ENCODE measurements at places on chromosomes 3 and 15.

GRCh38 chr3:62600033-62600432 is 226.7 kb upstream of the FEZF2 start:
- DNase-seq = no peak

DNA sequence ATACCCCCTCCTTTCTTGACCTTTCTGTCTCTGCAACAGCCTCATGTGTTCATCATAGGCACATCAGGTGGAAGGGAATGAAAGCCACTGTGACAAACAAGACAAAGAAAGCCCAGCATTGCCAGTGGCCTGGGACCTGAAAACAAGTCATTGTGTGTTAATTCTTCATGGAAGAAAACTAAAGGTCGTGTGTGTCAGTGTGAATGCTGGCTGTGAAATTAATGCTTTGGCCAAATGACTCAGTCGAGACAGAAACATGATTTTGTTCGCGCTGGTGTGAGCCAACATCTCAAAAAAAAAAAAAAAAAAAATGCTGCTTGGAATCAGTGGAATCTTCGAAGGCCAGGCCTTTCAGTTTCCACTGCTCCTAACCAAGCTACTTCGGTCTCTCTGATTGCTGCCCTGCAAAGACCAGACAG is 386.5 kb upstream of the PROK2 start:
- no peak for DNase-seq

GRCh38 chr15:33830351-33830750 is 137.9 kb upstream of the CHRM5 start:
- DNase-seq = no peak

DNA sequence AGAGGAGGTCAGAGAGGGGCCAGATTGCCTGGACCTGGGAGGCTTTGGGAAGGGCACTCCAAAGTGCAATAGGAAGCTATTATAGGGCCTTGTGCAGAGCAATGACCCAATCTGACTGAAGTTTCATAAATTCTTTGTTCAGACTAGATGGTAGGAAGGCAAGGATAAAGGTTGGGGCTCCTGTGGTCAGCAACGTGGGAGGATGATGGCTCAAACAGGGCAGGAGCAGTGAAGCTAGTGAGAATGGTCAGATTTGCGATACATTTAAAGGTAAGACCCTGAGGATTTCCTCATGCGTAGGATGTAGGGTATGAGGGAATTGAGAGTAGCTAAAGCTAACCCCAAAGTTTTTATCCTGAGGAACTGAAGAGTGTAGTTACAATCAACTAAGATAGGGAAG is 139.0 kb downstream of the USP13 start:
- no peak for DNase-seq

GRCh38 chr15:77350792-77351191 is 69.1 kb downstream of the PEAK1 start:
- DNase-seq = no peak

GRCh38 chr3:153023896-153024295 is 138.1 kb upstream of the RAP2B start:
- DNase-seq = no peak

GRCh38 chr3:140247775-140248174 is 312.8 kb downstream of the CLSTN2 start:
- DNase-seq = no peak

DNA sequence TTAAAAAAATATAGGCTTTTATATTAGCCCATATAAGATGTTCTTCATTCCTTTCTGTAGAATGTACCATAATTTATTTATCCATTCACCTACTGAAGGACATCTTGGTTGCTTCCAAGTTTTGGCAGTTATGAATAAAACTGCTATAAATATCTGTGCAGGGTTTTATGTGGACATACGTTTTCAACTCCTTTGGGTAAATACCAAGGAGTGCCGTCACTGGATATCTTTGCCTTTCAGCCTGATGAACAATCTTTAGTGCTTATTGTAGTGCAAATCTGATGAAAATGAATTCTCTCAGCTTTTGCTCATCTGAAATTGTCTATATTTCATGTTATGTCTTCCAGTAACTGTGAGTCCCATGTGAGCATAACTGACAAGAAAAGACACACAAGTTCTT is 26.6 kb upstream of the BLM start:
- no peak for DNase-seq

DNA sequence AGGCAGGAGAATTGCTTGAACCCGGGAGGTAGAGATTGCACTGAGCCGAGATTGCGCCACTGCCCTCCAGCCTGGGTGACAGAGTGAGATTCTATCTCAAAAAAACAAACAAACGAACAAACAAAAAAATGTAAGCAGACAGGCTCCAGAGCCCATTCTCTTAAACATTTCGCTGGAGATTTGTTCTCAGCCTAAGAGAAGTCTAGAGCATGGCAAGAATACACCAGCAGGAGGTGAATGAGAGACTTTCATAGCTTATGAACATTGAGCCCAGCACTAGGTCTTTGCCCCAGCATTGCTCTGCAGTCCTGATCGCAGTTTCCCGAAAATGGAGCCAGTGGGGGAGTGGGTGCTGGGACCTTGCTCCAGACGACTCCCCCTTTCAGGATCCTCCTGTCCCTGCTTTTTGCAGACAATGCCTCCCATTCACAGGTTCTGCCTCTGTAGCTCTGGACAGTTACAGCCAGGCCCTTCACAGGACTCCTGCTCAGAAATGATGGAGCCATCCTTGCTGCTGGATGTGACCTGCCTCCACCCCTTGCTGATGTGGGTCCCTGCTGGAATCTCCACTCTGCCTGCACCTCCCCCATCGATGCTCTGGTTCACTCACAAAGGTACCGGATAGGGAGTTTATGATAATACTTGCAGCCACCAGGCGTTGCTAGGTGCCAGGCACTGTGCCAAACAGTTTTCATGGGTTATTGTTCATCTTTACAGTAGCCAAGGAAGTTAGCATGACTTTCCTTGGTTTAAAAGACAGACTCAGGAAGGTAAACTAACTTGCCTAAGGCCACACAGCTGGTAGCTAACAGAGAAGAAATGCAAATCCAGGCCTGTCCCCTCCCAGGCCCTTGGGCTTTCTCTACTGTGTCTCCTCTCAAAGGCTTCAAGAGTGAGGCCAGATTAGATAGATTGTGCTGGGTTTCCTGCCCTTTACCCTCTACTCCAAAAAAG is 329.7 kb upstream of the TLE3 start:
- no peak for DNase-seq

DNA sequence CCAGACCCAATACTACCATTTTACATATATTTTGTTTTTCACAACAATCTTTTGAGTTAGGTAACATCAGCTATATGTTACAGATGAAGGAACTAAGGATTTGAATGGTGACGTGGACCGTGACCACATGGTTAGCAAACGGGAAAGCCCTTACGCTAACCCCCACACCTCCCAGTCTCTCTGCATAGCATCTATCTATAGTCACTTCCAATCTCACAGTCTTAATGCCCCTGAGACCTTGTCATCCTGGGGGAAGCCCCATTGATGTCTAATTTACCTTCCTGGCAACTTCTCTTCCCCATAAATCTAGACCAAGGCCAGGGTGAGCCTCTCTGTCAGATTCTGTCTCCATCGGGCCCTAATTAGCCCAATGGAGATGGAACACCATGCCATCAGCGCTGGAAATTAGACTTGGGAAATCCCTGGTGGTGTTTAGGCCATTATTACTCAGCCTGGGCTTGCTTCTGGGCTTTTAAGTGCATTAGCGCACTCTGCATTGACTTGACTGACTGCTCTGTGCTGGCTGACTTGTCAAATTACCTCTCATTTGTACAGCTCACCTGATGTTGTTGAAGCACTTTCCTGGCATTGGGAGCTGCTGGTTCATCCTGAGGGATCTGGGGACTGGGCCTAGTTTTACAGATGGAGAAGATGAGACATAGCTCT is 34.0 kb upstream of the SH3GL3 start:
- DNase-seq = no peak

DNA sequence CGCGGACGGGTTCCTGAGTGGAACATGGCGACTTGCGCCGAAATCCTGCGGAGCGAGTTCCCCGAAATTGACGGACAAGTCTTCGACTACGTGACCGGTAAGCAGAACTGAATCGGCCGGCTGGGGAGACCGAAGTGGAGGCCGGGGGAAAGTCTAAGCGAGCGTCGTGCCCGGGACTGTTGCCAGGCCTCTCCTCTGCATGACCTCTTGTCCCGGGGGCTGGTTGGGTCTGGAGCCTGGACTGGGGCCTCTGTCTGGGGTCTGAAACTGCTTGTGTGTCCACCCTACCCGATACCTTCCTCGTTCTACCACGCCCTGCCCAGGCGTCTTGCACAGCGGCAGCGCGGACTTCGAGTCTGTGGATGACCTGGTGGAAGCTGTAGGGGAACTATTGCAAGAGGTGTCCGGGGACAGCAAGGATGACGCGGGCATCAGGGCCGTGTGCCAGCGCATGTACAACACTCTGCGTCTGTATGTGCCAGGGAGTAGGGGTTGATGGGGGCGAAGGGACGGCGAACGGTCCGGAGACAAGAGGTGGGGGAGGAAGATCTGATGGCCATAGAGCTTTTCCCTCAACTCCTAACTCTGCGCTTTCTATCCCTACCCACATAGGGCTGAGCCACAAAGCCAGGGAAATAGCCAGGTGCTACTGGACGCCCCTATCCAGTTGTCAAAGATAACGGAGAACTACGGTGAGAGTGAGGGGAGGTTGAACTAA is at the start of gene ABCF3:
Gene ABCF3, plus strand, starts transcription at position 16 of the 718 bp plus-strand sequence. Its CDS starts 9 bp downstream, at position 25.
- no peak for DNase-seq

DNA sequence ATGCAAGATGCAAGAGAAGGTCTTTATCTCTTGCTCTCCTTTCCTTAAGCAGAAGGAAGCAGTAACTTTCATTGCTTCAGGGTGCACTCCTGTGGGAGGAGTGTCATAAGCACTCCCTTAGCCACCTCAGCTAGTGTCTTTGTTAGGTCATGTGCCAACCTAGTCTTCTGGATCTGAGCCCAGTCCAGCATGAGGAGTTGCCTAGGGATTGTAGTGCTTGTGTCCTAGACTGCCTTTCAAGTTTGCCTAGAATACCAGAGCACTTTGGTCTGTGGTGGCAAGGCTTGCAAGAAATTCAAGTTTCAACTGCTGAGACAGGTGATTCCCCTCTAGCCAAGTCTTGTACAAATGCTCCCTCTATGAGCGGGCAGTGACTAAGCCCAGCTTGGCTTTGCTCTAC is 633.6 kb downstream of the ZNF385D start:
- DNase-seq = no peak

DNA sequence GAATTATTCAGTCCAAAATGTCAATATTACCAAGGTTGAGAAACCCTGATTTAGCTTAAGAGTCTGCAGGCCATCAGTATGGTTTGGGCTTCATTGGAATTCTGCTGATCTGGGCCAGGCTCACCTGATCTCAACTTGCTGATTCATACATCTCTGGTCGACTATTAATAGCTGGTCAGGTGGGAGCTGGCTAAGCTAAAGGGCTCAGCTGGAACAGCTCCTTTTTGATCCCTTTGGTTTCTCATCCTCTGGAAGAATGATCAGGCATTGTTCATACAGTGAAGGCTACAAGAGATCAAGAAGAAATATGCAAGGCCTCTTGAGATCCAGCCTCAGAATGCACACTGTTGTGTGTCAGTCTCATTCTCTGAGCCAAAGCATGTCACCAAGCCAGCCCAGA is 123.3 kb upstream of the MME start:
- no peak for DNase-seq

GRCh38 chr3:112848196-112848595 is 1.5 kb upstream of the CD200R1L start:
- no peak for DNase-seq

GRCh38 chr15:81407718-81408117 is 33.7 kb upstream of the TMC3 start:
- no peak for DNase-seq

DNA sequence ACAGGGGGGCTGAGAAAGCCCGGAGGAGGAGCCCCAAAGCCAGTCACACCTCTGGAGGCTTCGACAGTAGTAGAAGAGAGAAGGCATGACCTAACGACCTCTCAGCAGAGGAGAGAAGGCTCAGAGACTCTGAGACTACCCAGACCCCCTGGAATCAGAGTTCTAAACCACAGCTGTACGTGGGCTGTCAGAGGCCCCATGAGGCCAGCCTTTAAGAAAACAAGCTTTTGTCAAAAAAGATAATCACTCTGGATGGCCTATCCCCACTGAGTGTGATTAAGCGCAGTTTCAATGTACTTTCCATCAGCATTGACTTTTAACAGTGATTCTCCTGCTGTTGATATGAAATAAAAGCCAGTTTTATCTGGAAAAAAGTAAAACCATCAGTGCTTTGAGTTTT is 330.3 kb downstream of the CLSTN2 start:
- no peak for DNase-seq

DNA sequence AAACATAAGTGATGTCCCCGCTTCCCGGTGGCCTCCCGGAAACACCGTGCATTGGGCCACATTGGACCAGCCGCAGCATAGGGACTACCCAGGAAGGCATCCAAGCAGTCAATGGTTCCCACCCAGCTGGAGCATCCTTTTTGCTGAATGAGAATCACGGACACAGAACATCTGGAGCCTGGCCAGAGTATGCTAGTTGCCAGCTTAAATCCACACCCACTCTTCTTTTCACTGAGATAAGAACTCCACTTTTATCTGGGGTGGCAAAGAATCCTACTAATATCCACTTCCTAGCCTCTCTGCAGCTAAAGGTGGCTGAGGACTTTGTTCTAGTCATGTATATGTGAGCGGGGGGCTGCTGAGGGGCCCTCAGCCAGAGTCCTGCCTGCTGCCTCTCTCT is 95.2 kb upstream of the PLXNA1 start:
- DNase-seq = no peak

GRCh38 chr3:176051766-176052165 is 1145.5 kb downstream of the TBL1XR1 start:
- no peak for DNase-seq

GRCh38 chr3:46299608-46300460 is 54.1 kb upstream of the CCR2 start:
- DNase-seq = no peak

GRCh38 chr15:42401544-42402454 is 42.5 kb downstream of the CAPN3 start:
- DNase-seq = no peak

DNA sequence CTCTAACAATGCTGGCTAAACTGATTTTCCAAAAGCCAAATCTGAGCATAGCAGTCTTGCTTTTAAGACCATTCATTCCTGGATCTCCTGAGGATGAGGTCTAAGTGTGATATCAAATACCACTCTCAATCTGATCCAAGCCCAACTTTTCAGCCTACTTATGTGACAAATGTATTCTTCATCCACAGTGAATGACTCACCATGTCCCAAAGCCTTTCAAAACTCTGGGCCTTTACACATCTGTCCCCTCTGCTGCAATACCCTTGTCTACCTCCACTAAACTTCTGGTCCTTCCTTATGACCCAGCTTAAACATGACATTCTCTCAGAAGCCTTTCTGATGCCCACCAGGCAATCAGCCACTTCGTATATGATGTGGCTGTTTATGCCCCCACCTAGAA is 4.6 kb downstream of the ANAPC13 start:
- no peak for DNase-seq

Data from activated CD8-positive, alpha-beta memory T cell treated with anti-CD3 and anti-CD28 coated beads for 1 hour (primary cell).